ENCODE measurements at places on chromosomes 2 and 18.
A peak's percentile ranks its signal among the peaks of the same experiment; 100 is the strongest.

- DNase-seq: no peak
These were observed 455 bp upstream of the AGAP1 start for GRCh38 chr2:235493402-235493774.

DNA sequence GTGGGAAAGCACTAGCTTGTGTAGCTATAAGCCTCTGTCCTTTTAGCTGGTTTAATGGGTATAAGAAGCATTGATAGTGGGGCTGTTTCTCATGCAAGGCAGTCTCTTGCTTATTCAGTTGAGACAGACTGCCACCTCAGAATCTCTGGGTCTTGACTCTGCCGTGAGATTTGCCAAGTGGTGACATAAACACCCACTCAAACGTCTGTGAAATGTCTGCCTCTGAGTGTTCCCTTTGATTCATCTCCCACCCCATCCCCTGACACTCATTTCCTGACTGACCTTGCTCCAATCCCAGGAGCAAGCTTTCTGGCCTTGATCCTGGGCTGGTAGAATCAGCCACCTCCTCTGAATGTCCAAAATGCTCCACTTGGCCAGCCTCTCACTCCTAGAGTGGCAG lies 141.9 kb upstream of the RBMS1 start:
- peak; percentile 48 for DNase-seq

- no peak for DNase-seq
These were observed 255.1 kb upstream of the THUMPD2 start for GRCh38 chr2:40034198-40034597.

- DNase-seq: peak; percentile 50
These were observed 44.5 kb upstream of the MAP4K3 start for GRCh38 chr2:39481611-39482010.

DNA sequence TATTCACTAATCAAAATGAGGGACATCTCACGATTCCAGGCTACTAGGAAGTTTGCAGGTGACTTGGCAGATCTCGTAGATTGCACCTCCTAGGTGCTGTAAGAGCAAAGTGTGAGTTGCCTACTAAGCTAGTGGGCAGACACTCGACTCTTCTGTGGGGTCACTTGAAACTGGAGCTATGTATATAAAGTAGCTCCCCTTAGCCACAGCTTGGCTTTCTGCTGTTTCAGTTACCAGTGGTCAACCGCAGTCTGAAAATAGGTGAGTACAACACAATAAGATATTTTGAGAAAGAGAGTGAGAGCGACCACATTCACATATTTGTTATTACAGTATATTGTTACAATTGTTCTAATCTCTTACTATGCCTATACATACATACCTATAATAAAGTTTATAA lies 23.3 kb downstream of the CTAGE1 start:
- DNase-seq: no peak

DNA sequence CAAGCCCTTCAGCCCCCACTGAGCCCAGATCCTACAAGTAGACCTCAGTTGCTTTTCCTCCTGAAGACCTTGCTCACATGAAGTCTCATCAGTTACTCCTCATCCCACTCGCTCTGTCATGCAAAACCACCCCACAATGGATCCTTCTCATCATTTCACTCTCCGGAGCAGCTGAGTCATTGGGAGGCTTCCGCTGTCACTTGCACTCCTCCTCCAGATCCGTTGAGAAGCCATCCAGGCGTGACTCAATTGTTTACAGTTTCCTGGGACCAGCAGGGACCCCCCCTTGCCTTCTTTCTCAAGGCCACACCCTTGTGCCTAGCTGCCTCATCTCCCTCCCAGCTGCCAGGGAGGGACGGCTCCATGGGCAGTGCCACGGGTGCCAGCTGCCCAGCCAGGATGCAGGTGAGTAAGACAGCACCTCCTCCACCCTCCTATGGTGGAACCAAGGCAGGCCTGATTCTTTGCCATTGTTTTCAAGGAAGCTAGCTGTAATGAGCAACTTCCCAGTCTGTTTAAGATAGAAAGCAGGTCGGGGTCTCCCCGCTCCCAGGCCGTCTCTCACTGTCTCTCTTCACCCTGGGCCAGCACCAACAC lies 16.3 kb downstream of the GPR55 start:
- DNase-seq: peak; percentile 86

DNA sequence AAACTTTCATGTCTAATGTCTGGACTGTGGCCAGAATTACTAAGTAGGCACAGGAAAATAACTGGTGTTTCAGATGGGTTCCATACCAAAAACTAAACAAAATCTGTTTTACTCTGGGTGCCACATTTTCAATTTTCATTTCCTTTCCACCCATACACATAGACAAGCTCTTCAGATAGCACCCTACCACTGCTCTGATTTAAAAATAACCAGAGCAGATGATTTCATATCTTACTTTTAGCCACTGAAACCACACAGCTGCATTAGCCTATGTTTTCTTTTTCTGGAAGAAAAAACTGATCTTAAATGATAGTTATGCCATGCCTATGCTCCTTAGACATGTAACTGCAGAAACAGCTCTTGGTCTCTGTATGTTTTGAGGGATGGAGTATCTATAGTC lies 647.6 kb downstream of the CPS1 start:
- no peak for DNase-seq

DNA sequence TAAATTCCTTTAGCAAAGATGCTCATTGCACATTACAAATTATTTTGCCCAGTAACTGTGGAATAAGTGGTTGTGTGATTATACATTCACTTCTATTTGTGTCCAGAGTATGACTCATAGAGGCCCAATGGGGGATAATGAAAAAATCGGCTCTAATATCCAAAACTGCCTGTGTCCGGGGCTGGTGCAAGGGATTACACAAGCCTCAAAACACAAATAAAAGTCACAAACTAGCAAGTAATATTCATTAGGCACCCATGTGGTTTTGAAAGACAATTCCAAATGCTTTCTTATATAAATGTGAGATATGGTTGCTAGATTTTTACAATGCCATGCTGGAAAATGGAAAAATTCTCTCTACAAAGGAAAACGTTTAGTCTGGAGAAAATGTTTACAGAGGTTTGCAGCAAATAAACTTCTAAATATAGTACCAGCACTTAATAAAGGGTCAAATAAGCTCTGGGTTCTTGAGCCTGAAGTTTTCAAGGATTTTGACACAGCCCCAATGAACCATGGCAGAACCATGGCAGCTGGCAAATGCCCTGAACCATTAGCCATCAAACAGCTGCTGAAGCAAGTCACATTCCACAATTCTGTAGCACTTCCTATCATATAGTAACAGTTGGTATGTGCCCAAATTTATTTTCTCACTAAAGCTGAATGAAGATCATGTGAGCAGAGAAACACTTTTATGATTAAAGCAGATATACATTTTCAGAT lies 40.5 kb downstream of the IRS1 start:
- no peak for DNase-seq

GRCh38 chr2:239407112-239407511 lies 6.3 kb upstream of the HDAC4 start:
- DNase-seq: peak; percentile 10

- no peak for DNase-seq
These were observed 146.2 kb downstream of the PRKCE start for GRCh38 chr2:45797451-45798230.

- DNase-seq: no peak
These were observed 73.3 kb upstream of the ATIC start for GRCh38 chr2:215238485-215239098.

- no peak for DNase-seq
These were observed 417.5 kb upstream of the HS6ST1 start for GRCh38 chr2:128736046-128736688.

- no peak for DNase-seq
These were observed 352.4 kb upstream of the PKDCC start for GRCh38 chr2:41695198-41696113.

DNA sequence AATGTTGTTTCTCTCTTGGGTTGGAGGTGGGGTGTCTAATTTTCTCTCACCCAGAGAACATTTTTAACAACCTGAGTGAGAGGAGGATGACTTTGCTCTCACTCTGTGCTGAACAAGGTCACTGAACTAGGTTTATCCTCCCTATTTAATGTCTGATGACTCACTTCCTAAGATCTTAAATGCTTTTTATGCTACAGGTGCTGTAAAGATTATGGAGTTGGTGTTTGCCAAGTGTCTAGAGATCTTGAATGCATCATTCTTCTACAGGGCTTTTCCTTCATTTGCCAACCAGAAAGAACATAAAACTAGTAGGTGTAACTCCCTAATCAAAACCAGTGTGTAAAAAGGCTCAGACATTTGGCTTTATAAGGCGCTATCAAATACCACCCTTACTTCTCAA lies 350.5 kb upstream of the ETAA1 start:
- no peak for DNase-seq

- no peak for DNase-seq
These were observed 2.1 kb downstream of the KIDINS220 start for GRCh38 chr2:8835279-8835678.

DNA sequence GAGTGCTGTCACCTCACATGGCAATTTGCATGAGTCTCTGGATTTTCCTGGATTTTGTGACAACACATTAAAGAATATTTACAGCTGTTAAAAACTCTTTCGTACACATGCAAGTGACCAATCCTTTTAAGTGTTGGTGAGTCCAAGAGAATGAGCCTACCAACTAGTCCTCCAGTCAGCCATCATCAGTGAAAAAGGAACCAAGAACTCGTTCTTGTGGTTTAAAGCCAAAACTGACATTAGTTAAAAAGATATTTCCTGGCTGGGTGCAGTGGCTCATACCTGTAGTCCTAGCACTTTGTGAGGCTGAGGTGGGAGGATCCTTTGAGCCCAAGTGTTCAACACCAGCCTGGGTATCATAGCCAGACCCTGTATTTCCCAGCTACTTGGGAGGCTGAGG lies 215.4 kb upstream of the ITGA4 start:
- DNase-seq: no peak

- no peak for DNase-seq
These were observed 87.7 kb upstream of the PIEZO2 start for GRCh38 chr18:11237066-11237465.

DNA sequence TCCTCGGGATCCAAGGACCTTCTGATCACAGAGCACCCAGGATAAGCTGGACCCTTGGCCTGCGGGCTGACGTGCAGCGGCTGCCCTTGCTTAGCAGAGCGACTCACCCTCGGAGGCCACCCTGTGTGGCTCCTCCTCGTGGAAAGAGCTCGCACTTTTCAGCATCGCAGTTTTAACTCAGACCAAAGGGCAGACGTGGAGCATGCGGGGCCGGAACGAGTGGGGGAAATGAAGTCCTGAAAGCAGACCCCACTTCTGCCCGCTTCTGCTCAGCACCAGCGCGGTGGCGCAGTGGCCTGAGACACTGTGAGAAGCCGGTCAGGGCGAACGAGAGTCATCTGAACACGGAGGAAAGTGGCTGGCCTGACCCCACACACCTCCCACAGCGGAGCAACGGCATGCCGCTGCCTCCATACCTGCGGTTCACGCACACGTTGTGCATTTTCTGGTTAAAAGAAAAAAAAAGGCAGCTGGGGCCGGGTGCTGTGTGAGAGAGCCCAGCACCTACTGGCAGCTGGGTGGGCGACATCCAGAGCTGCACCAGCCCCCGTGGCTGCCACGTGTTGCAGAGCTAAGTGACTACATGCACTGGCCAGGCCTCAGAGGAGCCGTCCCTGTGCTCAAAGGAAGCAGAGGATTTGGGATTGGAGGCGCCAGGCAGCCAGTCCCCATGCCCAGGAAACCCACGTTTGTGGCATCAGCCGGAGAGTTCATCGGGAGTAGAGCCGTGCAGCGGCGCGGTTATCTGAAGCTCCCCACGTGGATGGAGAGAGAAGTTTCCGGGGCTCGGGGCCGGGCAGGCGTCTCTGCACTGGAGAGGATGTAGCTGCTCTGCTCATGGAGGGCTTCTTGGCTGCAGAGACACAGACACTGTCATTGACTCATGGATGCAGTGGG lies 89.7 kb downstream of the USP40 start:
- DNase-seq: no peak

GRCh38 chr18:63789327-63789726 lies 14.1 kb downstream of the SERPINB7 start:
- no peak for DNase-seq

DNA sequence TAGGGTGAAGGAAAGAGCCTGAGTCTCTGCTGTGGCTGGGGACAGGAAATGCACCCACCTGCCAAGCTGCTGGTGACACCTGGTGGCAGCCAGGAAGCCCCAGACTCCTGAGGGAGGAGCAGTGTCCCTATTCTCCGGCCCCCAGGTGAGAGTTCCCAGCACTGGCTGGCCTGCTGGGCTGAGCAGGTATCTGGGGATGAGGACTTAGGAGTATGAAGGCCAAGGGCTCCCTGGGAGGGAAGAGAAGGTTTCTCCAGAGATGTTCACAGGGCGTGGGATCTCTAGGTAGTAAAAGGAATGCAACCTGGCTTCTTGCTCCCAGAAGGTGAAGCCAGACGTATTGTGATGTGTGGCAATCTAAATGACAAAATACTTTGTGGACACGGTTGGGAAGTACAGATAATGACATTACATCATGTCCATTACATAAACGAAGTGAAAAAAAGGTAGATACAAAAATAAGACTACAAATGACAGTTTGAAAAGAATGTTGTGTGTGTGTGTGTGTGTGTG lies 75.8 kb upstream of the SLC1A4 start:
- DNase-seq: no peak

- DNase-seq: peak; percentile 46
These were observed 83.2 kb downstream of the CD8B2 start for GRCh38 chr2:106570316-106570715.

DNA sequence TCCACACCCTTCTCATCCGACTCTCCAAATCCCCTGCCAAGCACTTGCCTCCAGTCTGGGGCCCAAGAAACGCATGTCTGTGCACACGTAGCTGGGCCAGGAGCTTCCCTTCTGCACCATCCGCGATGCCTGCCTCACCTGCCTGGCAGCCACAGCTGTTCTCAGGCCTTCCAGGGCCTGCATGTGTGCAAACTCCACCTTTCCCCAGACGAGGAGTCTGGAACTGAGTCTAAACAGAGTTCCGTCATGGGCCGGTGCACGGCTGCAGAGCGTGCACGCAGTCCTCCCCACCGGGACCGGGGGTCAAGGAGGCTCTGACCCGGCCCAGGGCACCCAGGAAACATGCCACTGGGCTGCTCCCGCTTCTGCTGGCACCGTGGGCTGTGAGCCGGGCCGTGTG lies 66.8 kb upstream of the SALL3 start:
- no peak for DNase-seq

- DNase-seq: peak; percentile 30
These were observed 288.1 kb upstream of the CELF4 start for GRCh38 chr18:37853706-37854105.

DNA sequence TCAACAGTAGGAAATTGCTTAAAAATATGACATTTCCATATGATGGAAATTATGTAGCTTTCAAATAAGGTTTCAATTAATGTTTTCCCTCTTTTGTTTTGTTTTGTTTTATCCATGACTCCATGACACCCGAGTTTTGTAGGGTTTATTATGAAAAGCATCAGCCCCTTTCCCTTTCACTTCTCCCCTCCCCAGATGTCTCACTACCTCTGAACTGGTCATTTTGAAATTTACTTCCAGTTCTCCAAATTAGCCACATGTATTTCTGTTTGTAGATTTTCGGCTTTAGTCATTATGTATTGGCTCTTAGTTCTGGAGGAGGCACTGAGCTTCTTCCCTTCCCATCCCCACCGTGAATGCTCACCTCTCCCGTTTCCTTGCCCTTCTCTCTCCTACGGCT lies 18.6 kb upstream of the VPS4B start:
- DNase-seq: peak; percentile 50

- DNase-seq: no peak
These were observed 18.5 kb downstream of the LPIN1 start for GRCh38 chr2:11764920-11765319.

GRCh38 chr2:20702563-20702962 lies 35.6 kb downstream of the GDF7 start:
- DNase-seq: no peak

All from inflammatory macrophage (primary cell).